ENCODE measurements at places on chromosomes 4 and X. TPM values are rescaled to one million over a fixed set of nuclear protein-coding genes. Genes with fewer than 3 reads are reported as not detected.

DNA sequence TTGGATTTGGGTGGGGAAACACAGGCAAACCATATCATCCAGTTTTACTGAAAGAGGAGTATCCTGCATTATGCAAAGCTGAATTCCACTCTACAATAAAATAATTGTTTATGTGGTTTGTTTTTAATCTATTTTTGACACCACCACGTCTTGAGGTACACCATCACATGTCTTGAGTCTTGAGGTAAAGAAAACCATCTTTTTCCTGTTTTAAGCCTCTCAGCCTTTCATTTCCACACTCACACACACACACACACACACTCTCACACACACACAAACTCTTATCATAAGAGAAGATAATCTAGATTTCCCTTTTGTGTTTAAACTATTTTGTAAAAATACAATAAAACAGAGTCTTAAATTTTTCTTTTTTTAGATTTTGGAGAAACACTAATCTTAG lies 32.0 kb downstream of the SPIN3 start:
- no peak for DNase-seq

DNA sequence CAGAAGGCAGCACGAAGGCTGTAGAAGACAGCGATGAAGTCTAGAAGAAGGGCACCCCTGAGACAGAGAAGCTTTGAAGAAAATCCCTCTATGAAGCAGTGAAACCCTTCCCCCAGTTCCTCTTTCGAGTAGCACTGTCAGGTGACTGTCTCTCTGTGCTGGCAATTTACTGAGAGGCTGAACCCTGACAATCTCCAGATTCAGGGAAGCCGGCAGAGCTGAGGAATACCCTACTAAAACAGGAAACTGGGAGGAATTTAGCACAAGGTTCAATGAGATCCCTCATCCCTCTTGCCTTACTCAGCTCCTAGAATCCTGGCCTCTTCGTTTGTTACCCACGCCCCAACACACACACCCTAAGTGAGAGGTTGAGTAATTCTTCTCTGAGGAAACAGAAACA lies 239.7 kb upstream of the NOCT start:
- no peak for DNase-seq

GRCh38 chrX:107625739-107626138 lies 2.6 kb upstream of the PRPS1 start:
- DNase-seq, result no peak

DNA sequence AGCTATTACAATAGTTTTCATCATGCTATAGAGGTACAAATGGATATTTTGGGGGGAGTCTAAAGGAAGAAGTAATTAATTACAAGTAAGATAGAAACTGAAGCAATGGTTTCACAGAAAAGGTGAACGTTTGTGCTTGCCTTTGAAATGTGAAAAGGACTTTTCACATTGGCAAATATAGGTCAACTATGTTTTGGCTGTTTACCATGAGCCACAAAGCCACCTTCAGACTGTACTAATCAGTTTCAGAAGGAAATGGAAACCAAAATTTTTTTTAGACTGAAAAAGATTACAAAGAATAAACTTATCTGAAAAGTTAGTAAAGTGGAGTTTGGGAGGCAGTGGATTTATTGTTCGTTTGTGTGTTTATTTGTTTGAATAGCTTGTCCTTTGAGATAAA lies 32.1 kb downstream of the SYTL5 start:
- DNase-seq, result no peak

The ATP7A gene
- 7.5 TPM for total RNA-seq

- DNase-seq, result no peak
Observed at GRCh38 chrX:17632942-17633341, 104.4 kb upstream of the SCML1 start.

The RHOXF1 gene
- not detected for total RNA-seq

- DNase-seq, result no peak
Observed at GRCh38 chr4:189001971-189002450, 862.8 kb downstream of the TRIML1 start.

The IL21 gene
- not detected for total RNA-seq

GRCh38 chr4:122827879-122828601 lies 1.4 kb downstream of the FGF2 start:
- no peak for DNase-seq

- no peak for DNase-seq
Observed at GRCh38 chrX:153659268-153659667, 12.3 kb downstream of the DUSP9 start.

- DNase-seq, result no peak
Observed at GRCh38 chrX:10628906-10629305, 8.5 kb upstream of the MID1 start.

- no peak for DNase-seq
Observed at GRCh38 chr4:2503809-2504208, 32.6 kb upstream of the FAM193A start.

The ZNF732 gene
- not detected for total RNA-seq

DNA sequence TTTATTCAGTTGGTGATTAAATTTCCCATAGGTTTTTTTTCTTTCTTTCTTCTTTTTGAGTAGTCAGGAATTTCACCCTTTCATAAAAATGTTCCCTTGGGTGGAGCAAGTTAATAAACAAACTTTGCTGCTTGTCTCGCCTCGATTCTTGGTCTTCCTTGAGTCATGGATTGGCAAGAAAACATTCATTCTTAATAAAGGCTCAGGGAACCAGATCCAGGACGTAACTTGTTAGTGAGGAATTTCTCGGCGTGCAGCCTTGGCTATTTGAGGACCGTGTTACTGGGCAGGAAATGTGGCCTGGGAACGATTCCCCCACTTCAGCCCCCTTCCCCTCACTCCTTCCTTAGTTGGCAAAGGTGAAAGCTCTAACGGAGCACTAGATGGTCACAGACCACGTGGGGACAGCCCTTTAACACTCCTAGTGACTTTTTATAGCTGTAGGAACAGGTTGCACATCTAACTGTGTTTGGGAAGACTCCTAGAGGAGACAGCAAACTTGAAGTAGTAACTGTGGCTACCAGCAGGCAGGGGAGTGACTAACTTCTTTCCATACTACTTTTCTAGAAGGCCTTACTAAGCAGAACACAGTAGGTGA lies 106.8 kb downstream of the UCHL1 start:
- peak; percentile 77 for DNase-seq

DNA sequence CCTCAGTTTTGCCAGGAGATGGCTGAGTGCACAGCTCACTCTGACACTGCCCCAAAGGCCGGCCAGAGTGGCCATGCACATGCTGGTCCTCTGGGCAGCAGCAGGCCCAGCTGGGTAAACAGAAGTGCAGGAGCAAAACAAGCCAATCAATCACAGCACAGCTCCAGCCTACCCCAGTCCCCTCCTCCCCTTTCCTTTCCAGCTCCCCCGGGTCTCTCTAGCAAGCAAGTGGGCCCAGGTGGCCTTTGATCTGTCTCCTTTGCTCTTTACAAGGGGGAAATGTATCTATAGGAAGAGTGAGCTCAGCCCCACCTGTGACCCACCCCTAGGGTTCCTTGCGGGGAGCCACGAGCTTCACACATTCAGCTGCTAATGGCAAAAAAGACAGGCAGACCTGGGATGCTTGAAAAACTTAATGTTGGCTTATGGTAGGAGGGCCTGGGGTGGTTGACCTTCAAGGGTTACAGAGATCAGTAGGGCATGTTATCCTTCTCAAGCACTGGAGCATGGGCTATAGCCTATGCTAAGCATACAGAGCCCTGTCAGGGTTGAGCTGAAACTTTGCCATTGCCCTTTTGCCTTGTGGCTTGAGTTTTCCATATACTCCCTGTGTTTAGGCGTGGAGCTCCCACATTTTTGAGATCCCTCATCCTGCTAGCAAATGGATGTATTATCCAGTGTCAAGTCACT lies 57.8 kb upstream of the PLAC1 start:
- no peak for DNase-seq

The HSFX3 gene
- total RNA-seq, result not detected

The MCUB gene
- total RNA-seq, result 25.0 TPM

GRCh38 chr4:106266201-106266600 lies 49.8 kb downstream of the TBCK start:
- no peak for DNase-seq

DNA sequence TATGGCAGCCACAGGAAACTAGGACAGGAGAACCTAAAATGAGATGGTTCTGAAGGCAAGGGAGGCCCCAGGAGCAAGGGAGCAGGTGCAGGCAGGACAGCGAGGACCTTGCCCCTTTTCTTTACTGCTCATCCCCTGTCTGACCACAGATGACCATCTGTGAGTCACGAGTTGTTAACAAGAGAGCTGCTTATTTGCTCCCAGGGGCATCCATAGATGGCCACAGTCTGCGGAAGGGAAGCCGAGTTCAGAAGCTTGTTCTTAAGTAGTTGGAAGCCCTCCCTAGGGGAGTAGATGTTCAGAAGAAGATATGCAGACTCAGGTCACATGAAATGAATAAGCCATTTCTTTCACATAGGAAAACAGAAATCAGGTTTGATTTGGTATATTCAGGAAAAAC lies 69.4 kb downstream of the EVC2 start:
- no peak for DNase-seq

DNA sequence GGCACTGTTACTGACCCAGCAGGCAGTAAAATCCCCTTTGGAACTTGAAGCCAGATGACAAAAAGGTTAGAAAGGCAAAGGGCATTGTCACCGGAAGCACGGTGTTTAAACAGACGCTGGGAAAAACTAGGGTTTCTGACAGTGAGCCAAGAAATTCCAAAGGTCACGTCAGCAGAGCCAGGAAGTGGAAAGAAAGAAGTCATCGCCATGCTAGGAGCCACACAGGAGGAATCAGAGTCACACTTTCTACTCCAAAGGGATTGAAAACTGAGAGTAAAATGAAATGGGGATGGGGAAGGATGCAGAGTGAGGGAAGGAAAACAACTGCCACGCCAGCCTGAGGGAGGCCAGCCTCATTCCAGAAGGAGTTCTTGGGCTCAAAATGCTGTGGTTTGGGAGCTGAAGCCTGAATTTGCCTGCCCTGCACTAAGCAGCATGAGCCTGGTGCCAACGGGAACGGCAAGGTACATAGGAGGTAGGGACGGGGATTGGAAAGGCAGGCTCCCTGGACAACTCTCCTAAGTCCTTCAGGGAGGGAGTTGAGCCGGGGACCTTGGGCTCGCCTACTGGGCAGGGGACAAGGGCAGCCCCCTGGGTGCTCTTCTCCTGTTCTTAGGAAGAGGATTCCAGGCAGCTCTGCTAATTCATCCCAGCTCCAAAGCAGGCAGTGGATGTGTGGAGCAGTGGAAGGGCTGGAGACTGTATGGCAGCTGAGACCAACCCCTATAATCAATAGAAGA lies 66.8 kb downstream of the SOWAHB start:
- DNase-seq, result peak; percentile 69

DNA sequence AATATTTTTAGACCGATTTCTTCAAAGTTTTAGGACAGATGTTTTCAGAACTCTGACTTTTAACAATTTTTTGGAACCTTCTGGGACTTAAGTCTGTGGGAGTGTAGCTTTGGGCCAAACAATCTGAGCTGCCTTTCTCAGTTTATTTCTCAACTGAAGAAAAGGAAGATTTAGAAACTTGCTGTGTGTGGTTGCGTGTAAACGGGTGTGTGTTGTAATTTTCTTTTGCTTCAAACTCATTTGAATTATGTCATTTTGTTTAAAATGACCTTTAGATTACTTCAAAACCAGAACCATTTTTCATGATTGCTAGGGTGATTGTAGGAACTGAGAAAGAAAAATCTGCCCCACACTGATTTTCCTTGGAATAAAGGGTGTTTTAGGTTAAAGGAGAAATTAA lies 577.7 kb upstream of the GALNTL6 start:
- no peak for DNase-seq

DNA sequence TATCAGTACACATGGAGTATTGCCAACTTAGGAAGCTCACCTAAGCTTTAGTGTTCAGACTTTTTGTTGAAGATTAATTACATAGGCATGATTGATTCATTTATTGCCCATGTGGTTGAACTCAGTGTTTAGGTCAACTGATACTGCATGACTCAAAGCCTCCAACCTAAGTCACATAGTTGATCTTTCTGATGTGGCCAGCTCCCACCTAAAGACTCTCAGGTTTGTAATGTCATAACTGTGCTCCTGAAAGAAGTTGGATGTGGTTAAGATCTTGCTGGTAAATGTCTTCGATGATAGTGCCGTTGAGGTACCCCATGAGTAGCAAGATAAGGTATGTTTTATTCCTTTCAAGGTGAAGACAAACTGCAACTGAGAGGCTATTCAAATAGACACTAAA lies 192.5 kb downstream of the EDA start:
- DNase-seq, result no peak

- no peak for DNase-seq
Observed at GRCh38 chrX:46716796-46717195, 42.1 kb downstream of the SLC9A7 start.

DNA sequence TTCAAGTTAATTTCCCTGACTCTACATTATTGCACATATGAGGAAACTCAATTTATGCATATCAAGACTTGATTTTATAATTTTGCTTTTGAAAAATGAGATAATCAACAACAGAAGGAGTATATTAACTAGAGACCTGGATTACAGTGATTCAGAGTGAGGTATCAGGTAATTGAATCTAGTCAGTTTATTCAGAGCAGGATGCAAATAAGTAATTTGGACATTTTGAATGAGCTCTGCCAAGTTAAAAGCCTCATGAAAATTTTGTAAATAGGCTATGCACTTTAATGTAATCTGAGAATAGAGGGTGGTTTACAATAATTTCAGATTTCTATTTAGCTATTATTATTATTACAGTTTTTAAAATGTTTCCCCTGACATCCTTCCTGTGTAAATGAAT lies 203.7 kb upstream of the EMCN start:
- no peak for DNase-seq

The VCX2 gene
- total RNA-seq, result not detected

The SLC49A3 gene
- 12.0 TPM for total RNA-seq

The POU4F2 gene
- total RNA-seq, result not detected

The NUP54 gene
- total RNA-seq, result 14.9 TPM

GRCh38 chrX:2696698-2697215 lies 5.7 kb downstream of the CD99 start:
- DNase-seq, result no peak

DNA sequence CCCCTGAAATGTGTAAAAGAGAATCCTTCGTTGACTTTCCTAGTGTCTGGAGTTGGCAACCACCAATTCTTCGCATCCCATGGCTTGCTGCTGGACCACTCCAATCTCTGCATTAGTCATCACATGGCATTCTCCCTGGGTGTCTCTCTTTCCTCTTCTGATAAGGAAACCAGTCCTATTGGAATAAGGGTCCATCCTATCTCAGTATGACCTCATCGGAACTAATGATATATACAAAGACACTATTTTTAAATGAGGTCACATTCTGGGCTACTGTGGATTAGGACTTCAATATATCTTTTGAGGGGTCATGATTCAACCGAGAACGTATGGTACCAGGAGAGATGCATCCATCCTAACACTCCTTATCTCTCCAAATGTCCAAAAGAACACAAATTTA lies 259.1 kb upstream of the CPEB2 start:
- no peak for DNase-seq

The DDIT4L gene
- 2.0 TPM for total RNA-seq

Measured in right atrium auricular region (tissue), 2 donors.